MCF 10A (cell line): ENCODE measurements at places on chromosomes 3 and 15. TPM values are rescaled to one million over a fixed set of nuclear protein-coding genes. Genes with fewer than 3 reads are reported as not detected.
A peak's percentile ranks its signal among the peaks of the same experiment; 100 is the strongest.

- no peak overlapping the region for H3K27ac ChIP-seq
- no peaks in the 10 kb centered on the region for H3K36me3 ChIP-seq
- peaks cover 20% of the 10 kb centered on the region for H3K4me1 ChIP-seq
- no peaks in the 10 kb centered on the region for H3K27me3 ChIP-seq
These were observed 2.6 kb downstream of the TNIK start for GRCh38 chr3:171457607-171458061.

Gene PLAAT1
- 0.93 and 1.0 TPM in 2 replicates for total RNA-seq

- H3K4me3 ChIP-seq, result no peak overlapping the region
- H3K27me3 ChIP-seq, result no peaks in the 10 kb centered on the region
These were observed 15.8 kb downstream of the SLC9A9 start for GRCh38 chr3:143832433-143832832.

GRCh38 chr15:88900309-88900981 is 5.1 kb upstream of the HAPLN3 start:
- DNase-seq, result no peak
- H3K4me1 ChIP-seq, result peaks cover 26% of the 10 kb centered on the region
- peak overlapping the region; percentile 1 for H3K27ac ChIP-seq
- H3K4me3 ChIP-seq, result no peak overlapping the region
- peaks cover 81% of the 10 kb centered on the region for H3K36me3 ChIP-seq
- no peaks in the 10 kb centered on the region for H3K27me3 ChIP-seq

DNA sequence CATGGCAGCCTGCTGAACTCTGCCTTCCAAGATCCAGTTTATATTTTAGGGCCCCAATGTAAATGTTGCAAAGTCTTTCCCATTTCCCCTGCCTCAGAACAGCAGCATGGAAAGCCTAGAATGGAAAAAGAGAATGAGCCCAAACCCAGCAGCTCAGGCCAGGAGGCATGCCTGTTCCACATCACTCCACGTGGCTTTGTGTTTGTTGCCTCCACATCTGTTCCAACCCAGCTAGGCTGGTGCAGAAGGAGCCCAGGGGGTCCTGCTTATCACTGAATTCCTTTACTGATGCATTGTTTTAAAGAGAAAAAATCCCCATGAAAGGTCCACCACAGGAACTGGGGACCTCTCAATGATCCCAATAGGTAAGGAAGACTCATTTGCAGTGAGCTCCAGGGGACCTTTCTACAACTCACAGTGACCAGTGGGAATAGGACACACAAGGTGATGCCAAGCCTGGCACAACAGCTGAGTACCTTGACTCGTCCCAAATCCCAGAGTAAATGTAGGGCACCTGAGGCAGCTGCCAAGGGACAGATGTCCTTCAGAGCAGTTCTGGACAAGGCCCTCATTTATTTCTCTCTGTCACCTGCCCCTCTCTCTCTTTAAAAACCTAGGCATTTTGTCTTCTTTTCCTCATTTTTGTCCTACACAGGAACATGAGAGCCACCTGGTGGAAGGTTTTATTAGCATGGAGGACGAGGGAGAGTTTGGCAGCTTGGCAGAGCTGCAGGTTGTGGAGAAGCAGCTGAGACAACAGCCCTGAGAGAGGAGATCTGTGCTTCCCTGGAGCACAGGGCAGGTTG is 41.7 kb upstream of the ADAMTS17 start:
- H3K4me3 ChIP-seq, result no peak overlapping the region
- H3K27me3 ChIP-seq, result no peaks in the 10 kb centered on the region
- no peaks in the 10 kb centered on the region for H3K36me3 ChIP-seq
- peaks cover 5% of the 10 kb centered on the region for H3K4me1 ChIP-seq
- no peak overlapping the region for H3K27ac ChIP-seq
